NCI-H748 treated with DMSO at 0.1 percent for 48 hours (cell line): ENCODE measurements at places on chromosomes 4 and X.
A peak's percentile ranks its signal among the peaks of the same experiment; 100 is the strongest.

- DNase-seq = no peak
Observed at GRCh38 chr4:14111730-14112181, 484.2 kb upstream of the BOD1L1 start.

DNA sequence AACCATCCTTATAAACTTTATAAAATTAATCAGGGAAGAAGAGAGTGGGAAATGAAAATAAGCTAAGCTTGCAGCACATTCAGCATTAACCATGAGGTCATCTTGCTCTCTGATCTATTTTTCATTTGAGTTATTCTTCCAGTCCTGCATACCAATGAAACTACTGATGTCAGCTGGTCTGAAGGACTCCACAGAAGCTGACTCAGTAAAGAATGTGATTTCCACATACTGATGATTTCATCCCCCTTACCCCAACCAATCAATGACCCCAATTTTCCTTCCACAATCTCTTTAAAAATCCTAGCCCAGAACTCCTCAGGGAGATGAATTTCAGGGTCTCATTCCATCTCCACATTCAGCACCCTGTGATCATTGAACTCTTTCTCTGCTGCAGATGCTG is 18.8 kb upstream of the DSPP start:
- no peak for DNase-seq

GRCh38 chr4:123536225-123536624 is 139.6 kb downstream of the SPRY1 start:
- no peak for DNase-seq

- DNase-seq = no peak
Observed at GRCh38 chrX:16113978-16114565, 9.3 kb upstream of the GRPR start.

GRCh38 chr4:132195176-132195575 is 953.9 kb upstream of the PCDH10 start:
- no peak for DNase-seq

- no peak for DNase-seq
Observed at GRCh38 chr4:36551697-36552214, 270.3 kb downstream of the DTHD1 start.

GRCh38 chr4:128130621-128131020 is 69.5 kb downstream of the LARP1B start:
- no peak for DNase-seq

- no peak for DNase-seq
Observed at GRCh38 chr4:141009931-141010330, 123.3 kb downstream of the RNF150 start.

- peak; percentile 80 for DNase-seq
Observed at GRCh38 chrX:22300130-22300529, 27.4 kb downstream of the CBLL2 start.

DNA sequence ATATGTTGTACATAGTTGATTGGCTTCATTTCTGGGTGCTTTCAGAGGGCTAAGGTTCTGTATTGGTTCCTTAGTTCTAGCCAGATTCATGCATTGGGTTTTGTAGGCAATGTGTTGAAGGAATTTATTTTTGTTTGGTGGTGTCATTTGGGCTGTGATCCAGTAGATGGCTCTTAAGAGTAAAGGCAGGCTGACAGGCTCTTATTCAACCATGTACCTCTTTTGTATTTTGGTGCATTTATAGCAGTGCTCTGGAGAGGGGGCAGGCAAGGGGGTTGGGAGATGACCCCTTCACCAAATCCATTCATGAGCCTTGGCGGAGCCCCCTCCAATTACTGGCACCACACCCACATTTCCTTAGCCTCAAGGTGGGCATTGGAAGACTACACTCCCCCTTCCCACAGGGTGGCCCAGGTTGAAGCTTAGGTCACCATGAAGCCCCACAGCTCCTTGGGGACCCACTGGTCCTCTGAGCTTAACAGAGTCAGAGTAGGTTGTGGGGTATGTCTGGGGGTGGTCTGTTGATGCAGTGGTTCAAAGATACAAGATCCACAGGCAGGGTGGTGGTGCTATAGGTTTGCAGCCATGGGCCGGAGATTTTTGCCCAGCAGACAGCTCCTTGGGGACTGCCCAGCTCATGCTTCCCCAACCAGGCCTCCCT is 143.0 kb upstream of the GNPDA2 start:
- DNase-seq = no peak

- DNase-seq = no peak
Observed at GRCh38 chr4:1376841-1377605, 29.2 kb downstream of the NKX1-1 start.

- DNase-seq = no peak
Observed at GRCh38 chr4:167475951-167476350, 241.7 kb upstream of the SPOCK3 start.

- DNase-seq = peak; percentile 4
Observed at GRCh38 chrX:154436983-154437752, at the start of gene GDI1. GDI1 (plus strand) TSS chrX:154437154; CDS start chrX:154437255, 101 bp downstream.

GRCh38 chr4:73251384-73251783 is 7.2 kb downstream of the ANKRD17 start:
- DNase-seq = no peak

DNA sequence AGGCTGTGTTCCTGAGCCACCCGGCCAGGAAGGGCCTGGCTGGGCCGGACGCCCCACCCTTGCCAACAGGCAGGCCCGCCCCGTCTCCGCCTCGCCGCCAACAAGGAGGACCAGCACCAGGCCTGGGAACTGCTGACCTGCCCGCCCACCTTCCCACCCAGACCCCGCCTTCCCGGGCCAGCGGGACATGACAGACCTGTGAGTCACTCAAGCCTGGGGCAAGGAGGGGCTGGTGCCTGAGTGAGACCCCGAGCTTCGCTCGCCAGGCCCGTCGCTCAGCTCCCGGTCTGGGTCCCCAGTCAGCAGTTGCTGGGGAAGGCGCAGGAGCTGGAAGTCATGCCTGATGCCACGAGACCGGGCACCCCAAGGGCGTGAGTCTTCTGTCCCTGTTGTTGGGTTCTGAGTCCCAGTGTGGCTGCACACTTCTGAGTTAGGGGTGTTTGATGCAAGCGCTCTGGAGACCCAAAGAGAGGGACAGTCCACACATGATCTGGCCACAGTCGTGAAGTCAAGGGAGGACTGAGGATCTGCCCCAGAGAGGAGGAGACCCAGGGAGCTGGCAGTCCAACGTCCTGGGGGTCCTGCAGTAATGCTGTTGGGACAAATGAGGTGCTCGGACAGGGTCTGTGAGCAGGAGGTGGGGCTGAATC is at the start of gene DNASE1L1:
Gene DNASE1L1, minus strand, starts transcription at position 33 of the 650 bp plus-strand sequence. CDS start 3,686 bp downstream, outside the sequence.
- no peak for DNase-seq

DNA sequence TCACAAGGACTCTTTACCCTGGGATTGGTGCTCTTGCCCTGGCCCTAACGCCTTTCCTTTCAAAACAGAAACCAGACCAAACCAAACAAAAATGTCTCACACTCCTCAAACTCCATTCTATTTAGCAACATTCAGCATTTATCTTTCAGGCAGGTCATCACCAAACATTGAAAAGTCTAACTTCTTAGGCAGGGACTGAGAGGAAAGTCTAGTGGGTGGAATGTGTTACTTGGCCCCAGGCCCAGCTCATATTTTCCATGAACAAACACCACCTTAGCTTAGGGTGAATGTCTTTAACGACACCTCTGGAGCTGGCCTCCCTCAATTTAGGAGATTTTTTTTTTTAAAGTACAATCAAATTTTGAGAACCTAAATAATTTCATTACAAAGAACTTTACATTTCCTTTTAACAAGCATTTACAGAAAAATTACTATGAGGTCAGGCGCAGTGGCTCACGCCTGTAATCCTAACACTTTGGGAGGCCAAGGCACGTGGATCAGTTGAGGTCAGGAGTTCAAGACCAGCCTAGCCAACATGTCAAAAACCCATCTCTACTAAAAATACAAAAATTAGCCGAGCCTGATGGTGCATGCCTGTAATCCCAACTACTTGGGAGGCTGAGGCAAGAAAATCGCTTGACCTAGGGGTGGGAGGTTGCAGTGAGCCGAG is 10.2 kb upstream of the N4BP2 start:
- no peak for DNase-seq

DNA sequence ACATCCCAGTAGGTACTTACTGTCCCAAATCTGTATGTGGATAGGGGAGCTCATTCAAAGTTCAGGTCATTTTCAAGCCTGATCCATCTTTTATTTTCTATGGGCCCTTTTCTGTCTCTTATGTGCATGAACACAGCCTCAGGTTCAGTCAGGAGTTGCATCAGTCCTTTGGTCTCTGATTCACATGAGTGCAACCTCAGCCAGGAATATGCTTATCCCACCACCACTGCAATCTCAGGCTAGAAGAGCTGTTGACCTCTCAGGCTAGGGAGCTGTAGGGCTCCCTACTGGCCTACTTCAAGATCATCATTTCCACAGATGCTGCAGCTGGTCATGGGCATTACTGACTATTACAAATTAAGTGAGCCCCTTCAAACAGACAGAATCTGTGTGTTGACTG is 27.2 kb downstream of the AASDH start:
- no peak for DNase-seq

DNA sequence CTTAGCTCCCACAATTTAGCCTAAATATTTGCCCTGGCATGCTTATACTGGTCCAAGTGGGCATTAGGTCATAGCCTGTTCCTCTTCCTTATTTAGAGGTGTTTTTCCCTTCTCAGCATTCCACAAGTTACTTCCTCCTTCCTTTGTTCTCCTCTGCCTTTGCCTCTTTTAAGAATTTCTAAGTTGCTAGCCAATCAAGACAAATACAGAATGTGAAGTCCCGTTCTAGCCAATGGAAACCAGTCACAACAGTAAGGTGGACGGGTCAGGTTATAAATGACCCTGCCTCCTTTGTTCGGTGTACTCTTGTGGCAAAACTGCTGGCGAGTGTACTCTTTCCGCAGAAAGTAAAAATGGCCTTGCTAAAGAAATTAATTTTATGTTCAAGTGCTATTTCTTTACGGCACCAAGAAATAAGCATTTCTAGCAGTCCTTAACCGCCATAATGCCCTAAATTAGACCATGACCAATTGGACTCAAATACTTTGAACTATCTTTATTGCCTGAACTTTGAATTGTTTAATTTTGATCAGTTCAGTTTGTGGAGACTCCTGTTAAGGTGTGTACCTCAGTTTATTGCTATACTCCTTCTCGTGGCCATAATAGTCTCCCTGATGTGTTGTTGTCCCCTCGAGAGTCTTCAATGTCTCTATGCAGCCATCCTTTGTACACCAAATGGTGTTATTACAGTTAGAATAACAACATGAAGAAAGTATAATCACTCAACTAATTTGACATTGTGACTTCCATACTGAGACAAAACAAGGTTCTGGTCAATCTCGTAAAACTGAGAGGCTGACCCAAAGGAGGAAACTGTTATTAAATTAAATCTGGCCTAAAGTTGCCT is 1.6 kb upstream of the HADH start:
- DNase-seq = no peak

DNA sequence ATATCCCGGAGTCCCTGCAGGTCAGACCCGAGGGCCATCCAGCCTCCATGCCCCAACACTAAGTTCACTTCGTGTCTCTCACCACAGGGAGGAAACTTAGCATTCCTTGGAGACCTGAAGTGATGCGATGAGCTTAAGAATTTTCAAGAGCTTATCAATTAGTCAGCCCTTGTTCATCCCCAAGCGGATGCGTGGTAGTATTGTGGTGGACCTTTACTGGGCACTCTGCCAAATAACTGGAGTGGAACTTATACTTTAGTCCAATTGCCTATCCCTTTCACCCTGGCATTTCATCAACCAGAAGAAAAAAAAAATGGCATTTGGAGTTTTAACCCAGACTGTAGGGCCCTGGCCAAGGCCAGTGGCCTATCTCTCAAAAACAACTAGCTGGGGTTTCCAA is 137.1 kb downstream of the RELL1 start:
- DNase-seq = no peak

GRCh38 chr4:100367451-100367850 is 150.4 kb downstream of the EMCN start:
- no peak for DNase-seq

DNA sequence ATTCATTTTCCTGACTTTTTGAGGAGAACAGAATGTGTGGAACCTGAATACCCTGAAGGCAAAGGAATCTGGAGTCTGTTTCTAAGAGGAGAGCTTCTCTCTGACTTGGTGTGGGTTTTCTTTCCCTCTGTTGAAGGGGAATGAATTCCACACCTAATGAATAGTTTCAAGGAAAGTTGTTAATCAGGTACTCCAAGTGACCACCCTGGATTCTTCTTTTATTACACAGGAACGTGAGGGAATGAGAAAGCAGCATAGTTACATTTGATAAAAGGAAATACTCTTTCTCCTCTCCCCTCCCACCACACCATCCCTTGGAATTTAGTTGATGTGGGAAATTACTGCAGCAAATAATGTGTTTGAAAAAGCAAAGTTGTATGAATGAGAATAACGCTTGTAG is 29.7 kb downstream of the SLIT2 start:
- DNase-seq = no peak

DNA sequence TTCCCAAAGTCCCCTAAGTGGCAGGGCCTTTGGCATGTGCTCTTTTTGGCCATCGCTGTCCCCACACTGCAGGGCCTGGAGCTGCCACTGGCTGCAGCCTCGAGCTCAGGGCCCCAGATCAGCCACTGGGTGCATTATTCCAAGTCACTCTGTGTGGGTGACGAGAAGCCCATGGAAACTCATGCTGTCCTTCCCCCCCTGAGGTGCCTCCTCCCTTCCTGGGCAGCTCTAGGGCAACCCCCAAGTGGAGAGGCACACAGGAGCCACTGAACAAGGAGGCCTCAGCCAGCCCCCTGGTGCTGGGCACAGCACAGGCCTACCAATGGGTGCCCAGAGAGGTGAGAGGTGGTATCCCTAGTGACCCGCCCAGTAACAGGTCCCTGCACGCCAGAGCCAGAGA is 84.5 kb downstream of the PPP2R2C start:
- no peak for DNase-seq

- DNase-seq = no peak
Observed at GRCh38 chr4:170145120-170145519, 55.4 kb upstream of the AADAT start.

- peak; percentile 52 for DNase-seq
Observed at GRCh38 chrX:155056877-155057792, 13.8 kb downstream of the CMC4 start.

DNA sequence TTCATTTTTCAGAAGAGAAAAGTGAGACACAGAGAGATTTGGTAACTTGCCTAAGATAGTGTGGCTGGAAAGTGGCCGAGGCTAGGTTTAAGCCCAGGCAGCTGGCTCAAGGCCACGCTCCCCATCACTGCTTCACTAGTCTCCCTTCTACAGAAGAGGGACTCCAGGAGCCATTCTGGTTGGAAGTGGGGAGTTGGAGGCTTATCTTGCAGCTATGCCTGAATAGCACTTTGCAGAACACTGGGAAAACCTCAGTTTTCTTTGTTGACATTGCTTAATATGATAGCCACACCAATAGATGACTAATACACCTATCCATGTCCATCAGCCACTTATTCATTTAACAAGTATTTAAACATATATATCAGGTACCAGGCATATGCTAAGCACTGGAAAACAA is 18.5 kb downstream of the LRRC66 start:
- no peak for DNase-seq

GRCh38 chr4:97942951-97943350 is 200.3 kb downstream of the STPG2 start:
- DNase-seq = no peak

GRCh38 chrX:111444881-111445280 is 32.9 kb upstream of the DCX start:
- no peak for DNase-seq
